ENCODE measurements at places on chromosomes 11 and 22. TPM values are rescaled to one million over a fixed set of nuclear protein-coding genes. Genes with fewer than 3 reads are reported as not detected.

The APOA1 gene
- not detected for total RNA-seq

The CD3E gene
- 571 TPM for total RNA-seq

The BATF2 gene
- total RNA-seq = 0.09 TPM

The F2 gene
- total RNA-seq = not detected

The SCN2B gene
- total RNA-seq = 0.05 TPM

The C2CD3 gene
- total RNA-seq = 37.4 TPM

DNA sequence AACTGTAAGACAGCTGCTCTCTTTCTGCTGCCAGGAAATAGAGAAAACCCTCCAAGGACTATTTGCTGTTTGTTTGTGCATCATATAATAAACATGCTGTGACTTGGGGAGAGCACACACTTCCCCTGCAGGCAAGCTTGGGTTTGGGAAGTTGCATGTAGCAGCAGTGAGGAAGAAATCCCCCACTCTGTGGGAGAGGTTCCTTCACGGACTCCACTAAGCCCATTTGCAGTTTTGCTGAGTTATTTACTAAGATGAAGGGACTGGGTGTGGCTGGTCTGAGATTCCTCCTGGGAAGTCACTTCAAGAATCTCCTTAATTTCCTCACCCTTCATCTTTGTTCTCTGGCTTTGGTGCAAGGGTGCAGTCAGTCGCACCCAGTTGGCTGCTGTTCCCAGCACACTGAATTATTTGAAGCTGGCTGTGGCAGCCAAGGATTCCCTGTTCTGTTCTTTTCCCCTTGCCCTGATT is 104.9 kb downstream of the ARFGAP2 start:
- no peaks in the 10 kb centered on the region for H3K27me3 ChIP-seq
- no peak for DNase-seq
- H3K27ac ChIP-seq = no peak overlapping the region

DNA sequence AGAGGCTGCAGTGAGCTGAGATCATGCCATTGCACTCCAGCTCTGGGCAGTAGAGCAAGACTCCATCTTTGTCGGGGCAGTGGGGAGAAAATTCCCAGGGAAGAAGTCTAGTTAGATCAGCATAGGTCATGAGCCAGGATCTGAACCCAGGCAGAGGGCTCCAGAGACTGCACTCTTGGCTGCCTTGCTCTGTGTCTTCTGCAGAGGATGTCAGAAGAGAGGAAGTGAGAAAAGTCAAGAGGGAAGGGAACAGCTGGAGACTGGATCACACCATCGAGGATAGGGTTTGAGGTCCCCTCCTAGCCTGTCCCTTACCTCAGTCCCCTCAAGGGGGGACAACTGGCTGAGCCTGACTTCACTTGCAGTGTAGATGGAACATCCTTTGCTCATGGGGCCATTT is 5.8 kb downstream of the MYOD1 start:
- peaks cover 61% of the 10 kb centered on the region for H3K27me3 ChIP-seq
- H3K36me3 ChIP-seq = no peaks in the 10 kb centered on the region
- no peak overlapping the region for H3K4me3 ChIP-seq
- no peak for DNase-seq
- no peak overlapping the region for H3K27ac ChIP-seq
- H3K4me1 ChIP-seq = no peaks in the 10 kb centered on the region

- peaks cover 9% of the 10 kb centered on the region for H3K4me1 ChIP-seq
- peaks cover 80% of the 10 kb centered on the region for H3K27me3 ChIP-seq
- H3K4me3 ChIP-seq = peak overlapping the region; percentile 68
- no peaks in the 10 kb centered on the region for H3K36me3 ChIP-seq
- no peak for DNase-seq
These were observed 153.9 kb downstream of the TEAD1 start for GRCh38 chr11:12827929-12828812.

DNA sequence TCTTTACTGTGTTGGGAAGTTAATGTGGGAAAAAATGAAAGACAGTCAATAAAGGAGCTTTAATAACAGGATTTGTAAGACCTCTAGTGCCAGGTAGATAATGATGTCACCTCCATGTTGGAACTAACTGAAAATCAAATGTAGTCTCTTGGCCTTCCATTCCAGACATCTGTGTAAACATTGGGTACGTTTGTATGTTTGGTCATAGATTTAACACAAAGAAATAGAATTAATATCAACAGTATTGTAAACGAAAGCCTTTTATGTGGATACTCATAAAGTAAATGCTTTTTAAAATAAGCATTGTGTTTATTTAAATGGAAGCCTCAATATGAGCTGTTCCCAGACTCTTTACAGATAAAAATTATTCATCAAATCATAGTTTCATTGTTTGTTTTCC is 605.7 kb downstream of the METTL15 start:
- H3K27me3 ChIP-seq = no peaks in the 10 kb centered on the region
- no peak overlapping the region for H3K4me3 ChIP-seq
- no peaks in the 10 kb centered on the region for H3K36me3 ChIP-seq
- no peak for DNase-seq
- H3K4me1 ChIP-seq = no peaks in the 10 kb centered on the region
- no peak overlapping the region for H3K27ac ChIP-seq

- H3K36me3 ChIP-seq = peaks cover 54% of the 10 kb centered on the region
- no peak for DNase-seq
- H3K27ac ChIP-seq = peak overlapping the region; percentile 79
- no peaks in the 10 kb centered on the region for H3K27me3 ChIP-seq
These were observed 14.5 kb downstream of the SAA1 start for GRCh38 chr11:18280438-18281045.

DNA sequence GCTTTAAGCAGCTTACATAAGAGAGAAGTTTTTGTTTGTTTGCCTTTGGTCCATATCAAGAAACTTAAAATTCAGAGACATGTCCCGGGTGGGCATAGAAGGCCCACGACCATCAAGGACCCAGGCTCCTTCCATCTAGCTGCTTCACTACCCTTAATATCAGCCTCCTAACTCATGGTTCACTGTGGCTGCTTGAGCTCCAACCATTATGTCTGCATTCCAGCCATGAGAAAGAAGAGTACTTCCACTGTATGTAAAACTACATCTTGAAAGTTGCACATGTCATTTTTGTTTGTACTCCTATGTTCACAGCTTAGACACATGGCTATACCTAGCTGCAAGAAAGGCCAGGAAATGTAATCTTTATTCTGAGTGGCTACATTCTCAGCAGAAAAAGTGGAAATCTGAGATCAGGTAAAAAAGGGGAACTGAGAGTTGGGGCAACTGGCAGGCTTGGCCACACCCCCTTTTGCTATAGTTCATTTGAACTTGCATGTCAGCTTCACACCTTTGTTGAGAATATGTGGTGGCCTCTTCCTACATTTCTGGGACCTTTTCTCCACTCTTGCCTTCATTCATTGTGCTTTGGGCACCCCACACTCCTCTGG is 81.3 kb upstream of the TP53I11 start:
- no peak for DNase-seq
- H3K4me3 ChIP-seq = no peak overlapping the region
- H3K27me3 ChIP-seq = peaks cover 12% of the 10 kb centered on the region
- H3K27ac ChIP-seq = no peak overlapping the region
- no peaks in the 10 kb centered on the region for H3K4me1 ChIP-seq

DNA sequence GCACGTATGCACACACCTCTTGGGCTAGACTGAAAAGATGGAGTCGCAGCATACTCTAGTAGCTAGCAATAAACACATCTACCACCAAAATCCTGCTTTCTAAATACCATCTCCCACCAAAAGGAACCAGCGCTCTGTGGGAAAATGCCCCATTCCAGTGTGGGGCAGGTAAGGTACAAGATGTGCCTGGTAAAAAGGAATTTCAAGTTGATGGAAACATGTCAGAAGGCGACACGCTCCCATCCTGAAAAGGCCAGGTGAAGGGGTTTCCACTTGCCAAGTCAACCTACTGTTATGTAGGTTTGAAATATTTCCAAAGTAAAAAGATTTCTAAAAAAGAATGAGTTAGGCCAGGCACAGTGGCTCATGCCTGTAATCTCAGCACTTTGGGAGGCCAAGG is 8.8 kb downstream of the DGCR2 start:
- no peak for DNase-seq
- H3K27me3 ChIP-seq = no peaks in the 10 kb centered on the region
- no peak overlapping the region for H3K4me3 ChIP-seq
- H3K4me1 ChIP-seq = peaks cover 50% of the 10 kb centered on the region

GRCh38 chr11:30452114-30452513 is 129.2 kb downstream of the ARL14EP start:
- H3K27ac ChIP-seq = no peak overlapping the region
- no peaks in the 10 kb centered on the region for H3K4me1 ChIP-seq
- H3K27me3 ChIP-seq = peaks cover 3% of the 10 kb centered on the region
- no peak overlapping the region for H3K4me3 ChIP-seq

GRCh38 chr11:132096132-132096825 is 725.9 kb downstream of the NTM start:
- no peak overlapping the region for H3K27ac ChIP-seq
- H3K4me1 ChIP-seq = no peaks in the 10 kb centered on the region
- H3K27me3 ChIP-seq = no peaks in the 10 kb centered on the region
- no peak for DNase-seq

GRCh38 chr11:76810151-76810853 is 27.1 kb downstream of the TSKU start:
- peaks cover 12% of the 10 kb centered on the region for H3K27me3 ChIP-seq
- peak; percentile 83 for DNase-seq
- peaks cover 26% of the 10 kb centered on the region for H3K4me1 ChIP-seq
- H3K27ac ChIP-seq = peak overlapping the region; percentile 64
- H3K36me3 ChIP-seq = no peaks in the 10 kb centered on the region
